Fibroblast of skin of right quadriceps (primary cell): ENCODE measurements at places on chromosomes 16 and 17.

DNA sequence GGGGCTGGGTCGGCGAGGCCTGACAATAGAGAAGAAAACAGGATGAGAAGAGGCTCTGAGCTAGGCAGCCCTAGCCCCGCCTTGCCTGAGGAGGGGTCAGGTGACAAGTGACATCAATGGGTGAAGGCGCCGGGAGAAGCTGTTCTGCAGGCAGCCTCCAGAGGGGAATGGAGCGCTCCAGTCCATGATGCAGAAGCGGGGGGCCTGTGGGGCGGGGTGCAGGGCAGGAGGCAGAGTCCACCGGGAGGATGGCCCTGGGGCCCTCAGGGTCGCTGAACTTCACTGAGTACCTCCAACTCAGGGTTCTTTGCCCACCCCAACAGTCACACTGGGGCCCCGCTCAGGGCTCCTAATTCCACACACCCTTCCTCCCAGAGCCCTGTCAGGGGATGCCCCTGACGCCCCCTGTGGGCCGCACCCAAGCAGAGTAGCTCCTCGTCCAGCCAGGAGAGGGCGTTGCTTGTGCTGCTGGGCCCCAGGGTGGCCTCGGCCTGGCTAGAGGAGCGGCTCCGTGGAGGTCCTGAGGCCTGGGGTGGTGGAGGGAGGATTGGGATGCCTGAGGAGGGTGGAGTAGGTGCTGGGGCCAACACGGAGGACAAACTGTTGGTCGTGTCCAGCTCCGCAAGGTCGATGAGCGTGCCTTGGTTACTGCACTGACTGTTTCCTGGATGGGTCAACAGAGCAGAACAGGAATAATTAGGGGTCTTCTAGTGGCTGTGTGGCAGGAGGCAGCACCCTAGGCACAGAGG is 20.8 kb downstream of the GGA3 start:
- peak; percentile 26 for DNase-seq

GRCh38 chr17:10737168-10737622 is 7.4 kb upstream of the TMEM220 start:
- DNase-seq = peak; percentile 54

- no peak for DNase-seq
Observed at GRCh38 chr16:49788572-49788971, 67.3 kb downstream of the ZNF423 start.

DNA sequence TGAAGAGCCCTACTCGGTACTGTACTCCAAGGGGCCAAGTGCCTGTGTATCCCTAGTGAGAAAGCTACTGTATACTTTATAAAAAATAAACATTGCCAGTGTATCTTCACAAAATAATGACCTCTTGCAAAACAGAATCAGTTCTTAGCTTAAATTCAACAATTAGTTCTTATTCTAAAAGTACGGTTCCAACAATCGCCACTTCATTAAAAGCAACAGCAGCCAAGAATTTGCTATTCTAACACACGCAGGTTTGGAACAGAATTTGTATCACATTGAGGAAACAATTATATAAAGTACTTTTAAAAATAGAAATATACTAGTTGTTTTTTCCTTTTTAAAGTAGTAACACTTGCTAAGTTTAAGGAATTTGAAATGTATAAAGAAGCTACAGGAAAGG is 48.5 kb downstream of the CEP95 start:
- no peak for DNase-seq

DNA sequence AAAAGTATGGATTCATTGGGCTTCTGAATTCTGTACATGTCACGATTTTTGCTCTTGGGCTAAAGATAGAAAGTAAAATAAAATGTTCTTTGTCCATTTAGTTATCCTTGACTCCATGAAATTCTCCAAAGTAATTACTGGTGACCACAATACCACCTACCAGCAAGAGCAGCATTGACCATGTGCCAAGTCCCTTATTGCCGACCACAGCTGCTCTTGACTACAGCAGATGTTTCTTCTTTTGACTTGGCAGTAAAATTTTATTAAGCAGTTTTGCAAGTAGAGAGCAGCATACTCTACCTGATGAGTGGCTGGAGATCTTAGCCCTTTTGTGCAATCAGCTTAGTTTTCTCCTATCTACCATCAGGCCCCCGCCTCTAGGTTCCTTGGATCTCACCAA is 152.2 kb upstream of the TBX2 start:
- peak; percentile 83 for DNase-seq

- DNase-seq = no peak
Observed at GRCh38 chr17:76207275-76208059, 32.8 kb downstream of the RNF157 start.

- DNase-seq = no peak
Observed at GRCh38 chr16:4612474-4612931, 2.2 kb downstream of the UBALD1 start.
